SK-N-MC (cell line): ENCODE measurements at places on chromosomes 12 and 14.
A peak's percentile ranks its signal among the peaks of the same experiment; 100 is the strongest.

DNA sequence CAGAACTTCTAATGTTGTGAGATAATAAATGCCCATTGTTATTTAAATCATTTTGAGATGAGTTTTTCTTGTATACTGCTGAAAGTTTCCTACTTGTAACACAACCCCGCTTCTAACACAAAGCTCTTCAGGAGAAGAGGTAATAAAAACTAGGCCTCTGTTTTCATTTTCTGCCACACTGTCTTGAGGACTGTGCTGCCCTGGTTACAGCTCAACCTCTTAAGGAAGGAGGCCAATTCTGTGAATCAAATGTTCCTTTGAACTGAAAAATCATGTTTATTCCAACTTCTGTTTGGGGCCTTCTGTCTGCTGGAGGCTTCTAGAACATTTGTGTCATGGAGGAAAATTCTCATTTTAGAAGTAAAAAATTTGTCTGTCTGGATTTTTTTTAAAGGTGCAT is 100.3 kb downstream of the LRIG3 start:
- no peak for DNase-seq

DNA sequence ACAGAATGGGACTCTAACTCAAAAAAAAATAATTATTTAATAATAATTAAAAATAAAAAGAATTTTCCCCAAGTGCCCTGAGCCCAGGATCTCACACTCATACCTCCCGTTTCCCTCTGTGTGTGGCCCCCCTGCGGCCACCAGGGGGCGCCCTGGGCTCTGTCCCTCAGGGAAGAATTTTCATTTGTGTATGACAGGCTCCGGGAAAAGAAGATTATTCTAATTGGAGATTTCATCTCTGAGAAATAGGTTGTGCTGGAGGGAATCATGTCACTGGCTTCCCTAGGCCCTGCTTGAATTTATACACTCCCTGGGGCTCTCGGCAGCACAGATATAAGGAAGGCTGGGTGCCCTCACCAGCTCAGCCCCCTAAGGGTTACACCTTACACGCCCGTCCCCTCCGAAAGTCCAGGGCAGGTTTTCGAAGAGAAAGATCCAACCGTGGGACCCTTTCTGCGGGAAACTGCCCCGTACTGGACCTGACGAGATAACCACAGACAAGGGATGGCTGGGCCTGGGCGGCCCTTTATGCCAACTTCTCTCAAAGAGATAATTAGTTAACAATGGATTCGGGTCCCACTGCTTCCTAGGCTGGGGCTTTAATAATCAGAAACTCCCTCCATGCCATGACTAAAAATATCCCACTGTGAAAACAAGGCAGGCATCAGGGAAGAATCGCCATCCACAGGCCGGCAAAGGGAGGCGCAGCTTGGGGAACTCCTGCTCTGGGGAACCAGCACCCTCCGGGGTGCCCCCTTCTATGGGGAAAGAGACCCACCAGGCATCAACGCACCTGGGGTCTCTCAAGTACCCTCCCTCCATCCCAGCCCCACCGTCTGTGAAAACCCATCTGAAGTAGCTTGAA is 80.7 kb downstream of the KDM2B start:
- DNase-seq: peak; percentile 24

- DNase-seq: no peak
These were observed 242.5 kb upstream of the ATP2B1 start for GRCh38 chr12:89951050-89951693.

DNA sequence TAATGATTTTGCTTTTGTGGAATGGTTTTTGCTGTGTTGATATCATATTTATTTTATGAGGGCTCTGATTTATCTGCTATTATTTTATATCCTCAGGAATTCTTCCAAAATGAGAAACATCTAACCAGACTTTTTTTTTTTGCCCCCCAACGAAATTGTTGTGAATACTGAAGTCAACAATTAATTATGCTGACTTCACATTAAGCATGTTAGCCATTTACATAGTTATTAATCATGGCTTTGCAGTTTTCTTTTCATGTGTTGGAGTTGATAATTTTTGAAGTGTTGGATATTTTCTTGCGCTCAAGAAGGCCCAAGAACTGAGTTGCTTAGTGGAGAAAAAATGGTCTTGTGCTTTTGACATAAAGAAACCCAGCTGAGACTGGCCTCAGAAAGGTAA is 246.6 kb upstream of the CRY1 start:
- no peak for DNase-seq

- DNase-seq: no peak
These were observed 99.1 kb downstream of the TBC1D30 start for GRCh38 chr12:64923536-64923935.

GRCh38 chr12:16785524-16785923 is 179.6 kb upstream of the LMO3 start:
- no peak for DNase-seq

DNA sequence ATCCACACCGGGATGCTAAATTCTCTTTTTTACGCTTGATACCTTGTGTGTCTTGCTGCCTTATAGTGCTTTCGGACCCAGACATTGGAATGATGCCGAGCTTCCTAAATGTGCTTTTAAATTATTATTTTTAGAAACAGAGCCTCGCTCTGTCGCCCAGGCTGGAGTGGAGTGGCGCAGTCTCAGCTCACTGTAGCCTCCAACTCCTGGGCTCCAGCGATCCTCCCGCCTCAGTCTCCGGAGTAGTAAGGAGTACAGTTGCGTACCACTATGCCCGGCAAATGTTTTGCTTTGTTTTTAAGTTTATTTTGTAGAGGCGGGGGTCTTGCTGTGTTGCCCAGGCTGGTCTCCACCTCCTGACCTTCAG is 489 bp upstream of the EML5 start:
- DNase-seq: no peak

DNA sequence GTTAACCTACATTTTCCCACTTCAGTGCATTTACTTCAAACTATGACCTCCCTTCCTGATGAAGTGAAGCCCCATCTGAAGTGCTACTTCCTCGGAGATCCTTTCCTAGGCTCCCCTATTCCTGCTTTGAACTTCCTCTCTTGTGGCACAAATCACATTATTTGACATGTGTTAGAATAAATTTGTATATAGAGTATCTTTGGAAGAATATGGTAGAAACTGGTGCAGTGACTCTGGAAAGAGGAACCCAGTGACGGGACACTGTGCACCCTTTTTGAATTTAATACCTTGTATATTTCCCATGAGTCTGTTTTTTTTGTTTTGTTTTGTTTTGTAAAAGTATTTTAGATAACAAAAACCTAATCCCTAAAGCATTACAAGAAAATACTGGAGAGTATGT is 66.4 kb upstream of the SRSF5 start:
- no peak for DNase-seq

- DNase-seq: no peak
These were observed 82.8 kb upstream of the MDM1 start for GRCh38 chr12:68414988-68415387.
